ENCODE measurements at places on chromosomes 7 and 10. TPM values are rescaled to one million over a fixed set of nuclear protein-coding genes. Genes with fewer than 3 reads are reported as not detected.

The HKDC1 gene
- total RNA-seq, result 2.3 TPM

The TAS2R41 gene
- total RNA-seq, result 0.93 TPM

The PAPOLB gene
- total RNA-seq, result not detected

The ANKRD61 gene
- not detected for total RNA-seq

The STEAP1 gene
- not detected for total RNA-seq

The LRRD1 gene
- total RNA-seq, result not detected

The OR13A1 gene
- total RNA-seq, result 0.26 TPM
